ENCODE measurements at places on chromosomes 5 and 9.

- no peak for DNase-seq
These were observed 49.9 kb upstream of the OTULINL start for GRCh38 chr5:14531668-14532067.

GRCh38 chr5:61632064-61632463 is 300.0 kb downstream of the ZSWIM6 start:
- no peak for DNase-seq

- no peak for DNase-seq
These were observed 80.6 kb downstream of the FEM1C start for GRCh38 chr5:115463983-115464382.

GRCh38 chr9:85344901-85345300 is 396.9 kb downstream of the AGTPBP1 start:
- DNase-seq, result no peak

DNA sequence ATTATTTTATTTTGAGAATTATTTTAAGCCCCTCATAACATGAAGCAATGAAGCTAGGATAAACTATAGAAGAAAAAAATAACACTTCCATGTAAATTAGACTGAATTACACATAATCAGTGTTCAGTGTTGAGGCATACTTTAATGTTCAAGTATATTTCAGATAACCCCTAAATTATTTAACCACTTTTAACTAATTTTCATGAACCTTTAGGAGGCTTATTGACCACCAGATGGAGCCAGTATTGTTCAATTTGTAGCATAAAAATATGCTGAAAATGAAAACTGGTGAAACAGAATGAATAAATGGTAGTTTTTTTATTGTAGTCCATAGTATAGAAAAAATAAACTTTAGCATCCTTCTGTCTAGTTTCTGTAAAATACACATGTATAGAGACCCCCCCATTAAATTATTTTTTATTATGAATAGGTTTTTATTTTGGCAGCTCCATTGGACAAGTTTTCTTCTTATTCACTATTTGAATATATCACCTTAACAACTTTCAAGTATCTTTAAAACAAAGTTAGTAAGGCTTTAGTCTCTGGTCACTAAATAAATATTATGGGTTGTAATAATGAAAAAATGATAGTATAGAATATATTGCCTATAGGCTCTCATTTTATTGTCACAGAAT is 190.1 kb downstream of the CWC27 start:
- no peak for DNase-seq

- no peak for DNase-seq
These were observed 7.2 kb upstream of the SNX30 start for GRCh38 chr9:112743216-112743836.

DNA sequence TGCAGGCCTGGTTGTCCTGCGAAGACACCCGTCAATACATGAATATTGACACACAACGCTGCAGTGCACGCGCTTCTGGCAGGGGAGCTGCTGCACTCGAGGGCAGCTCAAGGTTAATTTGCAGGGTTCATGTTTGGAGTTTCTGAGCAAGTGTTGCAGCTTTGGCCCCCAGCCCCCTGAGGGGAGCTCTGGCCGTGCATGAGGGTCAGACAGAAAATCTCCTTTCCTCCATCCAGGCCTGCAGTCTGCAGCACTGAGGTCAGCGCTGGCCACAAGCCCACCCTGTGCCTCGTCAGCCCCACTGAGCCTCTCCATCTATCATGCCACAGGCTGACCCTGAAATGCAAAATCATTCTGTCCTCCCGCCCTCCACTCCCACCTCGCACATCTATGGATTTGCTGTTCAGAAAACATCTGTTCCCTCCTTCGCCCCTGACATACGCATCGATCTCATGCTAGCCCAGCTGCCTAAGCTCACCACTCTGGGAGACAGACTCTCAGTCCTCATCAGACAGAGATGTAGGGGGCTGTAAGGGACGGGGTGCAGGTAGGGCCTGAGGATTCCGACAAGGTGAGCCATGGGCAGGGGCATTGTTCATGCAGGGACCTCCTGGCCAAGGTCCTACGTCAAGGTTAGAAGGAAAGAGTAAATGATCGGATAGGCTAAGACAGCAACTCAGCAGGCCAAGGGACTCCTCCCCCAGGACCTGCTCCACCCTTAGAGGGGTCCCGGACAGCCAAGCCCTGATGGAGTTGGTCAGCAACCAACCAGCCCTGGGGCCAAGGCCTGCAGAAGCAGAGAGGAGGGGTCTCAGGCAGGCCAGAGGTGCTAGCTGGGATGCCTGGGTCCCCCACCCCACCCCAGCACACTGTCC is 125.1 kb downstream of the KCNIP1 start:
- DNase-seq, result no peak

DNA sequence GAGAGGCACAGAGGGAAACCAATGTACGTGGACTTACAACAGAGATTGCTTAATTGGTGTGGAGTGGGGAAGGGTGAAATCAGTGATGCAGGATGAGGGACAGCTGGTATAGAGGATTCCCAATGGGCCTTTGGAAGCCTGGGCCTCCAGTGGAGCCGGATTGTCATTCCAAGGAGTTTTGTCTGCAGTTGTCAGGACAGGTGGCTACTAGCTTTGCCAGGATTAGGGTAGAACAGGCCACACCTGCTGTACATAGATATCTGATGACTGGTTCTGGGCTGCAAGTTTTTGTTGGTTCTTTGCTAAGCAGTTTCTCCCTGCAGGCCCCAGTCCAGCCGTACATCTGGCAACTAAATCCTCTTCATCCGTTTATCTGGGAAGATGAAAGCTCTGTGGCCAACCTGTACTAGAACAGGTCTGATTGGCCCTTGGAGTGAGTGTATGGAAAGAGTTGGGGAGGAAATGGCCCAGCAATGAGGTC is 4.2 kb downstream of the SKP2 start:
- DNase-seq, result no peak

DNA sequence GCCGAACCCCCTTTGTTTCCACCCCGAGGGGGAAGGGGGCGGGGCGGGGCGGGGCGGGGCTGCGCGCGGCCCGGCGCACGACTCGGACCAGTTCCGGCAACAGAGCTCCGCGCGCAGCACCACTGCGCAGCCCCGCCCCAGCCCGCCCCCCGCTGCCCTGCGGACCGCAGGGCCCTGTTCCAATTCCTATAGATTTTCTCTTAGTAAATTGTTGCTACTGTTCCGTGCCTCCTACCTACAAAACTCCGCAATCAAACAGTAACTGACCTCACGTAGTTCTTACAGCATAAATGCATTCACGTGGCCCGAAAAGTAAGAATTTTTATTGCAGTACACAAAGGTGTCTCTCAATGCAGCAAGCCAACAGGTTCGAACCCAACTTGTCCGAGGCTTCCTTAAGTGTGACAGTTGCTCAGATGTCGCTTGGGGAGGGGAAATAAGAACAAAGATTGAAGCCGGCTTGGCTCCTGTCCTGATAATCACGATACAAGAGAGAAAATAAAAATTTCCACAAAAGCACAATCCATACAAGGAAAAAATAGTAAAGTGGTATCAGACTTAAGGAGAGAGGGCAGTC is 1.2 kb upstream of the RNF38 start:
- DNase-seq, result no peak

DNA sequence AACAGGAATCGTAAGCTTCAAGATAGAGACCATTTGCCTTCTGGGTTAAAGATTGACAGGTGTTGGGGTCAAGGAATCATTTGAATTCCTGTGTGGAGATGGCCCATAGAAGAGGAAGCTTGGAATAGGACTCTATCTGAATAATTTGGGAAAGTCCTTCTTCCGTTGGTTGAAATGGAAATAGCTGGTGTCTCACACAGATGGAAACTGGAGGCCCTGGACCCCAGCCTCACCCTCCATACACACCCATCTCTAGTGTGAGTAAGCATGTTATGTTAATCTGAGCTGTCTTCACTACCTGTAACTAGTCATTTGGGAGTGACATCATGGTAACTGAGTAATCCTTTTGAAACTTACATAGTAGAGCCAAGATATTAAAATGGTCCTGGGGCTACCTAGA is 184.4 kb downstream of the CD180 start:
- no peak for DNase-seq

GRCh38 chr9:3490957-3491356 is 34.8 kb downstream of the RFX3 start:
- no peak for DNase-seq

- DNase-seq, result no peak
These were observed 56.7 kb downstream of the GADD45G start for GRCh38 chr9:89661391-89661949.

GRCh38 chr5:62719061-62719720 is 140.6 kb downstream of the LRRC70 start:
- DNase-seq, result no peak

DNA sequence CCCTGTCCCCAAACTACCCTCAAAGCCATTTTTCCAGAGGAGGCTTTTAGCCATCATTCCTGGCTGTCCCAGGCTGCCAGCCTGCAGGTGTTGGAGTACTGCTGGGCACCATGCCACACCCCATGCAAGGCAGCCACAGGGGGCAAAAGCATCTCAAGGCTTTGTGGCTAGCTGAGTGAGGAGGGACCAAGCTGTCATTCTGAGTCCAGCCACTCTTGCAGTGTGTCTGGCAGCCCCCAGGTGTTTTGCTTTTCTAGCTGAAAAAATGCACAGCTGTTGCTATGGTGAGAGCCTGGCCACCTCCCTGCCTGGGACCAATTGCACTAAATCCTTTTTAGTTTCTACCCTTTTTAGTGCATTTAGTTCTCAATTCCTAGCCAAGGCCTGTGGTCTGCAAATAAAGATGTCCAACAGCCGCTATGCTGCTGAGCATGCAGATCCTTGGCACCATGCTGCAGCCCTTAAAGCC is 50.4 kb upstream of the PTGS1 start:
- no peak for DNase-seq

DNA sequence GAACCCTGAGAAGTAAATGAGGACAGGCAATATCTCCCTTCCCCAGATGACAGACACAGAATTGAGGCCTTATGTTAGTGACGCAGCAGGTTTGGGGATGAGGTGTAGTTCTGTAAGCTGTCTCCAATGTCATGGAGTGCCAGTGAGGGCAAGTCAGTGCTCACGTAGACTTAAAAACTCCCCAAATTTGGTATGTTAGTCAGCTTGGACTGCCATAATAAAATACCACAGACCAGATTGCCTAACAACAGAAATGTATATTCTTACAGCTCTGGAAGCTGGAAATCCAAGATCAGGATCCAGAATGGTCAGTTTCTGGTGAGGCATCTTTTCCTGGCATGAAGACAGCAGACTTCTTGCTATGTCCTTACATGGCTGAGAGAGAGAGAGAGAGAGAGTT is 14.9 kb downstream of the FOXI1 start:
- DNase-seq, result no peak

GRCh38 chr9:19470981-19471650 is 62.3 kb downstream of the ACER2 start:
- no peak for DNase-seq

- no peak for DNase-seq
These were observed 44.8 kb upstream of the SNAPC3 start for GRCh38 chr9:15377625-15378540.

- DNase-seq, result no peak
These were observed 136.6 kb downstream of the GABBR2 start for GRCh38 chr9:98572054-98572627.

DNA sequence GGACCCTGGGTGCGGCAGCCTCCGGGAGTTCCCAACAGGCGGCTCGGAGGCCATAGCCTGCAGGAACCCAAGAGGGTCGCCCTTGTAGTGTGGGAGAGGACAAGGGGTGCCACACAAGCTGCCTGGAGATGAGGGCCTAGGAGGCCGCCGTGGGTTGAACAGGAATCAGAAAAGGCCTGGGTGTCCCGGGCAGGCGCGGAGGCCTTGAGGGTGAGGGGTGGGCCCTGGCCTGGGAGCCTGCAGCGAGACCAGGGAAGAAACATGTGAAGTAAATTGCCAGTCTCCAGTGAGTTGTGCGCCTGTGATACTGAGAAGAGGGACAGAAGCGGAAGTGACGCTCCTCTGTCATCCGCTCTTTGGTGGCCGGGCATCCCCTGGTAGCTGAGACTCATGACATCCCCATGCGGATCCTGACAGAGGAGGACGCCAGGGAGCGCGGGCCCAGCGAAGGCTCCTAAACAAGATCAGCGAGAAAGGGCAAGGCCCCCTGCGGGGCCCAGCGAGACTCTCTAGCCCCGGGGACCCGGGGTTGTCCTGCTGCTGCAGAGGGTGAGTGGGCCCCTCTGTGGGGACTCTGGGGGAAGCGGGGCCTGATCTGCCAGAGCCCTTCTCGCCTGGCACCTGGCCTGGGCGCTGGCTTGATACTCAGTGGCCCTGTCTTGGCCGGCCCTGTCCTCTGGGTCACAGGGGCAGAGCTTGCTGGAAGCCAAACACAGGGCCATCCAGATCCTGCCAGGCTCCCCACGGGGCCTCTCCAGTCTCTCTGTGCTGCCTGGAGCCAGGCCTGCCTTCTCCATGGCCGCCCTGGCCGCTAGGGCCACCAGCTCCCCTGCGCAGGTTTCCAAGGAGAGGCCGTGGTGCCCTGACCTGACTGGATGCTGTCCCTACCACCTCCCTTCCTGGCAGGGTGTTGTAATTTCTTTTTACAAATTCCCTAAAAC is 788.4 kb downstream of the TLE4 start:
- DNase-seq, result no peak

DNA sequence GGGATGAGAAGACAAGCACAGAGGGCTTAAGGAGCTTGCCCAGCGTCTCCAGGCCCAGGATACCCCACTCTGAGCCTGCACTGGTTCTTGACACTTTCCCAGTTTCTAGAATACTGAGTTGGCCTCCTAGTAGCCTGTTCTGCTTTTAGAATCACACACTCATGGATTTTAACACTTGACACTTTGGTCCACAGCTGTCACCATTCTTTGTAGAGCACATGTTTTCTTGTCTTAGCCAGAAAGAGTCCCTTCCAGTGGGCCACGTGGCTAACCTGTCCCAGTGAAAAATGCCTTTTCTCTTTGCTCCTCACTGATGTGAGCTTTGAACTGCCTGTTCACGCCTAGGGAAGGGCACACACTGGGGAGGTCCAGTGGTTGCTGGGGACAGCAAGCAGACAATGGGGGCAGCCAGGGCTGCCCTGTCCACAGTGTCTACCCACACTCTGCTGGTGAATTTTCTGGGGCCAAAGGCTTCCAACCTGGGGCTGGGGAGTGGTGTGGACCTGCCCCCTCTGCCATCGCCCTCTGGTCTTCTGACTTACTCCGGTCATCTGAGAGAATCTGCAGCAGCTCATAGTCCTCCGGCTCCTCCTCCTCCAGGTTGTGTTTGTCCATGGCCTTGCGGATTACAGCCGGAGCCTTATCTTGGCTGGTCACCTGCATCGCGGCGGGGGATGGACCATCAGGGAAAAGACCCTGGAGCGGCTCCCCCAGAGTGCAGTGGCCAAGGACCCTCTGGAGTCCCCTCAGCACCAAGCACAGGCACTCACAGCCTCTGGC is 21.1 kb downstream of the RALGDS start:
- no peak for DNase-seq

GRCh38 chr5:16412556-16412955 is 53.0 kb downstream of the ZNF622 start:
- no peak for DNase-seq

- DNase-seq, result no peak
These were observed 28.4 kb downstream of the MRPS27 start for GRCh38 chr5:72291601-72292000.

GRCh38 chr5:66960369-66961137 is 236.0 kb downstream of the CD180 start:
- no peak for DNase-seq

DNA sequence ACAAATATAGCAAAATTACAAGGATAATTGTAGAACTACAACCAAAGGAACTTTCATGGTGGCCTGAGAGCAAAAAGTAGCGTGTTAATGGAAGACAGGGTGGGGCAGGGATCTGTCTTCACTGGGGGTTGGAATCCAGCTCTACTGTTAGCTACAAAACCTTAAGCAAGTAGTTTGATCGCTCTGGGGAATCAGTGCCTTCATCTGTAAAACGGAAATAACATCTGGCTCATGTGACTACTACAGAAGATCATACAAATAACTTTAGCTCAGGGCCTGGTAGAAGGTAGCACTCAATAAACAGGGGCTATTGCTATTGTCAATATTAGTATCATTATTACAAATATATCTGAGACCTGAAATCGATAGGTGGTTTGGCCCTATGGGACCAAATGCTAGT is 40.4 kb downstream of the ZNF608 start:
- no peak for DNase-seq

Data from activated gamma-delta T cell treated with Interleukin-2 at 50 U/mL for 16 hours (primary cell).